ENCODE measurements at places on chromosomes 16 and 17.
A peak's percentile ranks its signal among the peaks of the same experiment; 100 is the strongest.

GRCh38 chr17:60355663-60356594 lies 36.0 kb downstream of the USP32 start:
- DNase-seq, result no peak

DNA sequence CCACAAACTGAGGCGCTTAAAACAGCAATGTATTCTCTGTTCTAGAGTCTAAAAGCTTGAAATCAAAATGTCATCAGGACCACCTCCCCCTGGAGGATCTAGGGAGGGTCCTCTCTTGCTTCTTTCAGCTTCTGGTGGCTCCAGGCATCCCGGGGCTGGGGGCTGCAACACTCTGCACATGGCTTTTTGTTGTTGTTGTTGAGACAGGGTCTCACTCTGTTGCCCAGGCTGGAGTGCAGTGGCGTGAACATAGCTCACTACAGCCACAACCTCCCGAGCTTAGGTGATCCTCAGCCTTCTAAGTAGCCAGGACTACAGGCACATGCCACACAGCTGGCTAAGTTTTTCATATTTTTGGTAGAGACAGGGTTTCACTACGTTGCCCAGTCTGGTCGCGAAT lies 37.0 kb upstream of the SNN start:
- DNase-seq, result no peak

GRCh38 chr16:11076259-11077018 lies 132.1 kb downstream of the CLEC16A start:
- DNase-seq, result peak; percentile 35

GRCh38 chr17:63571632-63572310 lies 21.5 kb downstream of the DCAF7 start:
- DNase-seq, result no peak

GRCh38 chr17:34582185-34582900 lies 3.0 kb downstream of the TMEM132E start:
- DNase-seq, result no peak

- no peak for DNase-seq
Observed at GRCh38 chr16:14501331-14502255, 128.5 kb downstream of the PARN start.

- no peak for DNase-seq
Observed at GRCh38 chr17:43841282-43841681, 5.7 kb upstream of the CD300LG start.

GRCh38 chr17:39706921-39707337 lies 7.1 kb downstream of the ERBB2 start:
- DNase-seq, result peak; percentile 88

GRCh38 chr16:4316864-4317531 lies 1.1 kb downstream of the GLIS2 start:
- DNase-seq, result no peak

- DNase-seq, result no peak
Observed at GRCh38 chr17:4733073-4733531, 1.9 kb downstream of the MED11 start.

- DNase-seq, result no peak
Observed at GRCh38 chr17:7324438-7324779, 4.7 kb downstream of the NEURL4 start.
